ENCODE measurements at places on chromosomes 5 and 9.

DNA sequence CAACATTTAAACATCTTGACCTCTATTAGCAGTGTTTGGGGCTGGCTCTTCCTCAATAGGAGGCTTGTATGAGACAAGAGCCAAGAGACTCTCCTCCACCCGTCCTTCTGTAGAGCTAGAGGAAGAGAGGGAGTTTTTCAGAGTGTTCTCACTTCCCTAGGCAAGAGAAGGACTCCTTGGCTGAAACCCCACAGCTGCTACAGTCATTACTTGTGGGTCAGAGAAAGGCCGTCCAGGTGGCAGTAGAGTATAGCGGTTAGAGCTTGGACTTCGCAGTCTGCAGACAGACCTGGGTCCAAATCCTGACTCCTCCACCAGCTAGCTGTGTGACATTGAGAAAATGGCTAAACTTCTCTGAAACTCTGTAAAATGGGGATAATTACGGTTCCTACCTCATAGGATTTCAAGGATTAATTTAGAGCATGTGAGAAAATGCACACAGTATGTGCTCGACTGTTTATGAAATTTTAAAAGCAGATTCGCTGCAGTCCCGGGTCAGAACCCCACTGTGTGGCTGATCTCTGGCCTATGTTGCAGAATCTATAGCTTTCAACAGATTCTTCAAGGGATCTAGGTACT is 80.8 kb upstream of the ARAP3 start:
- no peak for DNase-seq

GRCh38 chr5:80668016-80668969 is 13.5 kb upstream of the DHFR start:
- DNase-seq, result no peak

DNA sequence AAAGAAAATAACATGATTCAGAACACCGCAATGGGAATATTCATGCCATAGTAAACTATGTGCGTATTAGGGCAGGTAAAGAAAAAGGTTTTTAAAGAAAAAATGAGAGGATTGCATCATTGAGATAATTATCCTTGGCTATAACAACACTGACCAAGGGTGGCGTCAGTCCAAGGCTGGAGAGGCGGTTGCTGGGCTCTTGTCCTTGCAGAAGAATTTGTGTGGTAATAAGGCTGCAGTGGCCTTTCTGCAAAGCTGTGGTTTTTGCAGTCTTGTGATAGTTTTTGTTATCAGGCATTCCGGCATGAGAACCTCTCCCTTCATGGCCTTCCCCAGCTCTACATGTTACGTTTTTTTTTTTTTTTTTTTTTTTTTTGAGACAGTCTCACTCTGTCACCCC is 14.0 kb downstream of the BOD1 start:
- peak; percentile 42 for DNase-seq

- no peak for DNase-seq
These were observed 3.8 kb downstream of the CAVIN4 start for GRCh38 chr9:100581661-100582060.

GRCh38 chr5:122192497-122193496 is 63.5 kb downstream of the ZNF474 start:
- no peak for DNase-seq

DNA sequence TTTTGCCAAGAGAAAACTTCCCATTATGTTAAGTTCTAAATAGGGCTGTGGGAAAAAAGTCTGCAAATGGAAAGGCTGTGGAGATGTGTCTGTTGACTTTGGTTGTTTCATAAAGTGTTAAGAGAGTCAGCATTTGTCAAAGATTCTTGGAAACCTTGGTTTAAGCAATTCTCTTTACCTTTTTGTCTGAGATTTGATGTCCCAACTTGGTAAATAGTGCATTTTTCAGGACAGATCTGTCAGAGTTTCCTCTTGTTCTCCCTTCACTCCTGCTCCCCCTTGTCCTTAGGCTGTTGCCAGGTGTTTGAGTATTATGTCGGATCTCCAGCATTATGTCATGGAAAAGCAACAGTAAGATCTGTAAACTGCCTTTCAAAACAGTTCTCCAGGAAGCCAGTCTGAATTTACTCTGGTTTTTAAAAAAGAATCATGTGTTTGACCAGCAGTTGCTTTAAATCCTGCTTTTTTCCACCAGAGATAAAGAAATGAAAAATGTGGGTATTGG is 79.1 kb upstream of the ADAMTSL1 start:
- no peak for DNase-seq

DNA sequence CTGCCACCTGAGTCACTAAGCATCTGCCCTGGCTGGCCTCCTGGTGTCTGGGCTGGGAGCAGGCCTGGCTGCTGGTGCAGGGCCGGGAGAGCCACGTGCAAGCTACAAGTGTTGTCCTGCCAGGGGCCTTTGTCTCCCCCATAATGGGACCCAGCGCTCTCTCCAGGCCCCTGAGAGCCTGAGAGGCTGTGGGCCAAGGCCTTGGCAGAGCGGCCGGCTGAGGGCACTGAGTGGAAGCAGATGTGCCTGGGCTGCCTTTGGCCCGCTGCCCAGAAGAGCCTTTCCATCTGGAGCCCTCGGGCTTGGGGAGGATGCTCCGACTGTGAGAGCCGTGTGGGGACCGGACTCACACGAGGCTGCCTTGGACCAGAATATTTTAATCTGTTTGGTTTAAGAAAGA is 185.5 kb downstream of the RGS3 start:
- DNase-seq, result peak; percentile 71

DNA sequence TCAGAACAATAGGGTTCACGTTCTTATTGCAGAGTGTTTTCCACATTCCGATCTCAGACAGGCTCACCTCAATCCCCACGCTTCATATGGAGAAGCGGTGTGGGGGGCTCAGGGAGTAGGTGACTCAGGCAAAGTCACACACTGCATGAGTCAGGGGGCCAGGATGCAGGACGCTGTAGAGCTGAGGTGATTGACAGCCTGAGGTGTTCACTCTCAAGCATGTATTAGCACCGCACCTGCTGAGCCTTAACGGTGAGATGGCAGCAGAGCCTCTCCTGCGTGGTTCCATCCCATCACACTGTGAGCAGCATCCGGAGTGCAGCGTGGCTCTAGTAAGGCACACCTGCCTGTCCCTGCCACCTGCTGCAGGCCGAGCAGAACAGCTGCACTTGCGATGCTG is 194.0 kb downstream of the IRX2 start:
- DNase-seq, result no peak

Data from left cardiac atrium (tissue), 4 donors.